ENCODE measurements at places on chromosomes 3 and 15.

DNA sequence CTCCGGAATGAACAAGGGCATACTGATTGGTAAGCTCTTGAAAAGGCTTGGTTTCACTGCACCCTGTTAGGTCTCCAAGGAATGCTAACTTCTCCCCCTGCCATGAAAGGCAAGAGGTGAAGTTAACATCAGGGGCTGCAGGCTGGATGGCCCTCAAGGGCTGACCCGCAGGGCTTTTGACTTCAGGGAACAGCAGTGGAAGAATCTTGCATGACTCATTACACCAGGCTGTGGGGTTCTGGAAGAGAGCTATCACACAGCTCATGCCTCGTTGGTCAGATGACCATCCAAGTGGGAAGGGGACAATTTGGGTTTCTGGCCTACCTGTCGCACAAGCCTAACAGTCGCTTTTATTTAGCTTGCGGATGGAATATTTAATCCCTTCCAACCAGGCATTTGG lies 23.6 kb upstream of the ATG7 start:
- DNase-seq, result no peak

DNA sequence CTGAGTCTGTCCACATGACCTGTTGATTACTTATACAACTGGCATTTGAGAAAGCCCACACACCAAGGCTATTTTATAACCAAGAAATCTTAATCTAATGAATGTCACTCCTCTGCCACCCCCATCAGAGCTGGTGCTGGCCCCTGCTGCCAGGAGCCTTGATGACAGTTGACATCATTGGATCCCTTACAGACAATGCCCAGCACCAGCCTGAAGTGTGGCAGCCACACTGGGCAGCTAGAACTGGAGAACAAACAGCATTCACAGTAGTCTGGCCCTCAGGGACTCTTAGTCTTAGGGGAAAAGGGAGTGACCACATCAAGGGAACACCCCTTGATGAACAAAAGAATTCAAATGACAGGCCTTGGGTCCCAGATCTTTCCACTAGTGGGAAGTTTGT lies 840.6 kb downstream of the EPHA3 start:
- DNase-seq, result no peak

DNA sequence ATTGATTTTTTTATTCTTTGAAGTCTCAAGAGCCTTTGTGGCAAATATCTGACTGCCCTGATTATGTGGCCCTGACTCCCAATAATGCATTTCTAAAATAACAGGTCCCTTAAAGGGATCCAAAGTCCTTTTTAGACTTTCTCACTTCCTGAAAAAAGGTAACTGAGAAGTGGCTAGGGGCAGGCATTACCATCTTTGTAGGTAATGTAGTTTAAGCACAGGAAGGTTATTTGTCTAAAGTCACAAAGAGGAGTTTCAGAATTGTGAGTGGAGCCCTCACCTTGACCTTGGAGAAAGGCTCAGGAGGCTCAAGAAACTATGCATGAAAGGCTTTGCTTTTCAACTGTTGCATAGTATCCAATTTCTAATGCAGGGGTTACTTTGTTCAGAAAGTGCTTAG lies 142.9 kb upstream of the MRPL3 start:
- no peak for DNase-seq

DNA sequence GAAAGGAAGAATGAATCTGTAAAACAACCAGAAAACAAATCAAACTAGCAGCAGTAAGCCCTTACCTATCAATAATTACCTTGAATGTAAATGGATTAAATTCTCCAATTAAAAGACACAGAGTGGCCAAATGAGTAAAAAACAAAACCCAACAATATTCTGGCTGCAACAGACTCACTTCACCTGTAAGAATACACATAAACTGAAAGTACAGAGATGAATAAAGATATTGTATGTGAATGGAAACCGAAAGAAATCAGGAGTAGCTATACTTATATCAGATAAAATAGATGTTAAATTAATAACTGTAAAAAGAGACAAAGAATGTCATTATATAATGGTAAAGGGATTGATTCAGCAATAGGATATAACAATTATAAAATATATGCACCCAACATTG lies 514.5 kb upstream of the DPPA4 start:
- no peak for DNase-seq

GRCh38 chr15:61411902-61412510 lies 182.9 kb upstream of the RORA start:
- DNase-seq, result no peak

DNA sequence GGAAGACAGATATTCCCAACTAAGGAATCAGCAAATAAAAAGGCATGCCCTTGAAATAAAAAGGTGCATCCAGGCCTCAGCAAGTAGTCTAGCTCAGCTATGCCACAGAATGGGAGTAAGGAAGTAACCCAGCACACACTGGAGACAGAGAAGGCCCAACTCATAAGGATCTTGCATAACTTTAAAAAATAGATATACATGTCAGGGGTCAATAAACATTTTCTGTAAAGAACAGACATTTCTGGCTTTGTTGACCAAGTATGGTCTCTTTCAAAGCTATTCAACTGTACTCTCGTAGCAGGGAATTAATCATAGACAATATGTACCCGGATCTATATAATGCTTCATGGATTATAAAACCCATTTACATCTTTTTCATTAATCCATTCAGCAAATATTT lies 449.3 kb downstream of the TAFA4 start:
- DNase-seq, result no peak

DNA sequence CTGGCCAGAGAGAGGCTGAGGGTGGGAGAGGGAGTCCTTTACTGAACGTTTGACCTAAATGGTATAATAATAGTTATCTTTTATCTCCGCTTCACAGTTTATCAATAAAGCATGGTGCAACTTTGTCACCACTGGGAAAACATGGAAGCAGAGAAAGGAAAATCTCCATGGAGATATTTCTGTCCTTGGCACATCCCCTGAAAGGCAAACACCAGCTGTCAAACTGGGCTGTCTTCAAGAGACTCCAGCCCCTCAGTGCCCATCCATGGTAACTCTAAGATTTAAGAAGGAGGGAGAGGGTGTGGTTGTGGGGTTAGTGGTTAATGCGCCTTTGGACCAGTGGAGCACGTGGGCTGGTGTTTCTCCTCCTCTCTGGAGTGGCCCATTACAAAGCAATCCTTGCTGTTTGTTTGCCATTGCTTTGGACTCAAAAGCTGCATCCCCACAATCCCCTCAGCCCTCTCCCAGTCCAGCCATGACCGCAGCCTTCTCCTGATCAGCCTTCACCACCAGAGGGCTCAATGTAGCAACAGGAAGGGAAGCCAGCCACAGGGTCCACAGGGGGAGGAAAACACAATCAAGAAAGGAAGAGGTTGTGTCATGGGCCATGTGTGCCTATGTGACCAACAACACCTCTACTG lies 38.2 kb upstream of the FAM174B start:
- DNase-seq, result no peak

GRCh38 chr3:44427683-44428082 lies 49.8 kb downstream of the ZNF445 start:
- DNase-seq, result no peak

DNA sequence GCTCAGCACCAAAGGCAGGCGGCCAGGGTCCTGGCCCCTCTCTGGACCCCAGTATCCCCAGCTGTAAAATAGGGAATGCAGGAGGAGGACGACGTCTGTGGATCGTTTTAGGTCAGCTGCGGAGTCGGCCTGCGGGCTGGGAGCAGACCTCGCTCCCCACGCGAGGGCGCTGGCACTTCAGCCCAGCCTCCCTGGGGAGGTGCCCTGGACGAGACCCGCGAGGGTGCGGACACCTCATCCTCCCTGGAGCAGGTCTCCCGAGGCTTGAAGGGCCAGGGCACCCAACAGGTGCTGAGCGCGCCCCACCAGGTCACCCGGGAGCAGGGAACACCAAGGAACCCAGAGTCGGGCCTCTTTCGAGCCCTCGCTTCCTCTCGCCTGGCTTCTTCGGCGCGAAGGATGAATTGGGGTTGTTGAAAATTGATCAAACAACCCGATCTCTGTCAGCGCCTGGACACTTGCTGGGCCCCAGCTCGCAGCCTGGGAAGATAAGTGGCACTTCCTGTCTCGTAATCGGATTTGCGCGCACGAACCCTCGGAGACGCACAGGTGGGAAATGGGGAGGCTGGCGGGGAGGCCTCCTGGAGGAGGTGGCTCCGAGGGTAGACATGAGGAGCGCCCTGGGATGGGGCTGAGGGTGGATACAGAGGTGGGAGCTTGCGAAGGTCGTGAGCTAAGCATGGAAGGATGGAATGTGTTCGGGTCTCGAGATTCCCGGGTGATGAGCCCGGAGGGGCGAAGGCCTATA lies 588 bp upstream of the VIPR1 start:
- peak; percentile 53 for DNase-seq

- peak; percentile 1 for DNase-seq
Observed at GRCh38 chr15:77418966-77419835, 703 bp downstream of the PEAK1 start.

Measured in activated T-helper 1 cell treated with Interleukin-2 at 50 U/mL for 16 hours (primary cell).